Skin of body (tissue), 3 donors: ENCODE measurements at places on chromosomes 16 and 17.

GRCh38 chr16:11342021-11342855 lies 3.0 kb upstream of the RMI2 start:
- DNase-seq, result no peak

DNA sequence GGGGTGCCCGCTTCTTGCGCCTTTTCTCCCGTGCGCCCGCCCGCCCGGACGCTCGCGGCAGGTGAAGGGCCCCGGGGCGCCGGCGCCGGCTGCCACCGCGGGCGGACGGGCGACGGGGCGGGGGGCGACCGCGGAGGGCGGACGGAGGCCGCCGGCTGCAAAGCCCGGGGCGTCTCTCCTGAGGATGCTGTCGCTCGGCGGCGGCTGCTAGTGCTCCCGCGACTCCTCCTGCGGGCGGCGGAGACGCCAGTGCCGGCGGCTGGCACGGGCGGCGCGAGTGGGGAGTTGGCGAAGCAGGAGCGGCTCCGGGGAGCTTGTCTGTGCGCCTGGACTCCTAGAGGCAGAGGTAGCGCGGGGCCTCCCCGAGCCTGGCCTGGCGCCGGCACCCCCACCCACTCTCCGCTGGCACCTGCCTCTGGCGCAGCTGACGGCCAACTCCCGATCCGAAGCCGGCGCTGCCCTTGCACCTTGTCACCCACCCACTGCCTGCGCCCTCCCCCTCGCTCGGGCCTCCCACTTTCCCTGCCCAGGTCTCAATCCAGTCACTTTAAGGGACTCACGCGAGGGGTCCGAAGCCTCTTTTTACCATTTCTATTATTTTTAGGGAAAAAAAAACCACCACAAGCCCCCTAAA lies at the start of gene FAM20A:
Gene FAM20A, minus strand, starts transcription at position 437 of the 634 bp plus-strand sequence. CDS start 701 bp downstream, outside the sequence.
- no peak for DNase-seq

DNA sequence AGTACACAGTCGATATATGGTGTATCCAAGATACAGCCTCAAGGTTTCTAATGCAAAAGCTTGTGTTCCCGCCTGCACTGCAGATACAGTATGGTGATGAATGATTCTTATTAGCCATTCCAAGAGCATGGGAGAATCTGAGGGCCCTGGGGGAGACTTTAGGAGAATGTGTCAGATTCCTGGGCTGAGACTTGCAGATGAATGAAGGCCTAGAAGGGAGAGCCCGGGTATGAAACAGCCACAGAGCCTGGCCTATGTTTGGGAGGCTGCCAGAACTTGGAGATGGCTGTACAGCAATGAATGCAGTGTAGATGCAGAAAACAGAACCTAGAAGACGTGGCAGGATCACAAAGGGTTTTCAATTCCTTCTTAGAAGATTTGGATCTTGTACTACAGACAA lies 510.7 kb downstream of the HAPSTR1 start:
- no peak for DNase-seq

DNA sequence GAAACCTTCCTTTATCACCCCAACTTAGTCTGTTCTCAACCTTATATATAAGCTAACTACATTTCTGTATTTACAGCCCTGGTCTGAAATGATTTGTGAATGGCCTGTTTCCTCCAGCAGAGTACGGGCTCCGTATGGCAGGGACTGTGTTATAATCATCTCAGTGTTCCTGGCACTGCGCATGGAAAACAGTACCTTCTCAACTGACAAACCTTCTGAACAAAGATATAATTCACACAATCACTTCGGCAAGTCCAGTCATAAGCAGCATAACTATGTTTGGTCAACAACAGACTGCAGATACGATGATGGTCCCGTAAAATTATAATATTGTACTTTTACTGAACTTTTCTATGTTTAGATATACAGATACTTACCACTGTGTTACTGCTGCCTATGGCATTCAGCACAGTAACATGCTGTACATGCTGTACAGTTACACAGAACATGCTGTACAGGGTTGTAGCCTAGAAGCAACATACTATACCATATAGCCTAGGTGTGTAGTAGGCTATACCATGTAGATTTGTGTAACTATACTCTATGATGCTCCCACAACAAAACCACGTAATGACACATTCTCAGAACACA lies 30.0 kb downstream of the ANKFY1 start:
- no peak for DNase-seq

DNA sequence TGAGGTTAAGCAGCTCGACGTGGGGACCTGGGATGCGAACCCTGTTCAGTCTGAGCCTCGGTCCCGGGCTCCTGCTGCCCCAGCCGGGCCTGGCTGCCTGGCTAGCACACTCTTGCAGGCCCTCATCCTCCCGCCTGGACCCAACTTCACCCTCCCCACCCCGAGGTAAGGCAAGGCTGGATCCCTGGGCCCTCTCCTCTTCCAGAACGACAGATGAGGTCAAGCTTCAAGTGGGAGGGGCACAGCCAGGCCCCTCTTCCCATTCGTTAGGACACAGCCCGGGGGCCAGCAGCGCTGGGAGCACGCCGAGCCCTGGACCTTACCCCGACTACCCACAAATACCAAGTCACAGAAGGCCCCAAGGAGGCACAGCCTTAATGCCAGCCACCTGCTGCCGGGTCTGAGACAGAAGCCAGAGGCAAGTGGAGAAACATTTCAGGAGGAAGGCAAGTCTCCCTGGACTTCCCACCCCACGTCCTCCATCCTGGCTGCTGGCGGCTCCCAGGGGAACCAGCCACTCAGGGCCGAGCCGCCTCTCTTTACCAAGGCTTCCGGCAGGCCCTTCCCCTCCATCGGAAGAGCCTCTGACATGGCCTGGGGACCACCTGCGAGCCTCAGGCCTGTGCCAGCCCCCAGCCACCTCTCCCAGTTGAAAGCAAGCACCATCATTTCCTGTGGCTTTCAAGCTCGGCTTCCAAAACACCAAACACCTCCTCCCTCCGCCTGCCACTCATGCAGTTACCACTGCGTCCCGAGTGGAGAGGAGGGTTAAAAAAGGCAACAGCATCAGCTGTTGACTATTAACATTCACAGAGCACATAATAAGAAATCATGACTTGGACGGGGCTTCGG lies 59.9 kb downstream of the RPH3AL start:
- no peak for DNase-seq

GRCh38 chr16:88869673-88869980 lies 3.2 kb upstream of the PABPN1L start:
- no peak for DNase-seq

GRCh38 chr16:2756288-2757015 lies 4.0 kb downstream of the SRRM2 start:
- no peak for DNase-seq

DNA sequence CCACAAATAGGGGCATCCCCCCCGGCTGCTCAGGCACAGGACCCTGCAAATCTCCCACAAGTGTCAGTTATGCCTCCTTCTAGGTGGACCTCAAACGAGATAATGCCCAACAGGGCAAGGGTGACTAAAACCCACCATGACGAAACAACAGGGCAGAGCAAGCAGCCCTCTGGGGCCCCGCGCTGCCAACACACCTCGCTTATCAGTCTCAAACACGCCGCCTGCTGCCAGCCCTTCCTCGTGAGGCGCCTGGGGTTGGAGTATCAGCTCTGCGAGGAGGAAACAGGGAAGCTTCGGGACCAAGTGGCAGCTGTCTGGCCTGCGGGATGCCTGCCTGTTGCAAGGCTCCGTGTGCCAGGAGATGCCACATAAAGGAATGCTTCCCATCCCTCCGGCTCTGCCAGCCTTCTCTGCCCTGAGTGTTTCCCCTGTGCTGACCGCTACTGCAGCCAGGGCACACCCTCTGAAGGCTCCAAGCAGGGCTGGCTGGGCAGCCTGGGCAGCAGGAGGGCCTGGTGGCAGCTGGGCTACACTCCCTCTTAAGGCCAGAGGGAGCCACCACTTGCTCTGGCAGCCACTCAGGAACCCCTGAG lies 2.5 kb downstream of the SMIM5 start:
- DNase-seq, result no peak

DNA sequence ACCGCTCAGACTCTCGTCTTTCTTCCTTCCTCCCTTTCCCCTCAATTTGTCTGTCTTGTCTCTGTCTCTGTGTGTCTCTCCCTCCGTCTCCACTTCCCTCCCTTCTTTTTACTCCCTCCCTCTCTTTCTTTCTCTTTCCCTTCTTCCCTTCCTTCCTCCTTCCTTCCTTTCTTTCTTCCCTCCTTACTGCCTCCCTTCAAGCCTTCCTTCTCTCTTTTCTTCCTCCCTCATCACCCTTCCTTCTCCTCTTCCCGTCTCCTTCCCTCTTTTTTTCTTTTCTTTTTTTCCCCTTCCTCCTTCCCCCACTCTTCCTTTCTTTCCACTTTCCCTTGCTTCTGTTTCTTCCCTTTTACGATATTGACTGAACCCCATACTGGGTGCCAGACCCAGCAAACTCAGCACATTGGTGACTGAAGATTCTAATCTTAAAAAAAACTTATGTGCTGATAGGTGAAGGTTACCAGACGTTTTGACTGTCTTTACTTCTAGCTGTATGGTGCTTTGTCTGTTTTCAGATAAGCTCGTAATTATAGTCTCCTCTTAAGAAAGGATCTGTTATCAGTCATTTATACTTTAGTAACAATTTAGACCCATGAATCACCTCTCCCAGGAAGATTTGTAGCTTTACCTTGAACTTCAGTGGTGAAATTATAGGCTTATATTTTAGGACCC lies 481 bp upstream of the BRD7 start:
- DNase-seq, result no peak

DNA sequence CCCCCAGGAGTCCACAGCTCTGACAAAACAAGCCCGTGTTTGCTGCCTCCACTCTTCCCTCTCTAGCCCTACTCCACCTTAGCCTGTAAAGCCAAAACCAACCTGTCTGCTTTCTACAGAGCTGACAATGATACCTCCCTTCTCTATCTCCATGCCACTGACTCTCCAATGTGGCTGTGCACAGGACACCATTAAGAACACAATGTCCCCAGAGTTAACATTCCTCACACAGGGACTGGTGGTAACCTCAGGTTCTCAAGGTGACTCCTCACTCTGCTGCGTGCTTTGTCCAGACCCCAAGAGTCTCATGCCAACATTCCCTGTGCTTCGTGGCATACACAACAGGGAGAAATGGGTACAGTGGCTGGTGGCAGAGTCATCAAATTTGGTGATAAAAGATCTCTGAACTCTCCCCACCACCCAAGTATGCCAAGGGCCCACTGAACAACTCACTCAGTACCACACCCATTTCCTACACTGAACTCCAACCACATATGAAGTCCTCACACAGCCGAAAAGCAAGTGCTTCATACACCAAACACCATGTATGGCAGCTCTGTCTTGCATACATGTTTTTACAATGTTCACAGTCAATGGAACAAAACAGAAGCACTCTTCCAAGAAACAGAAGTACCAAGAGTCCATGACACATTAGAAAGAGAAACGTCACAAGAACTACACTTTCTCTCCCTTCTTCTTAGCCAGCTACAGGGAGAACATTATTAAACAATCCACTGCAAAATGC lies 21.1 kb downstream of the CSNK2A2 start:
- no peak for DNase-seq

DNA sequence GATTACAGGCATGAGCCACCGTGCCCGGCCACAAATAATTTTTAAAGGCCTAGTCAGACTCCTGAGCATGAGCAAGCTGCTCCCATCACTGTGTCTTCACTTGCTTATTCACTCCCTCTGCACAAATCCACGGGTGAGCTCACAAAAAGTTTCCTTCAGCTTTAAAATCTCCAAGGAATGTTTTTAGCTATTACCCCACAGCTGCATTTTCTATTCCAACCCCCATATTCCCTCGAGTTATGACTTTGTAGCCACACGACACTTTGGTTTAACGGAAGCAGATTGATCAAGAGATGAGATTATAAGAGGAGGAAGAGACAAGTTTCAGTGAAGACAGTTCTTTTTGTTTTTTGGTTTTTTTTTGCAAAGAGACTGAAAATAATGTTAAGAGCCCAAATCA lies 49.1 kb upstream of the SLC25A19 start:
- no peak for DNase-seq

DNA sequence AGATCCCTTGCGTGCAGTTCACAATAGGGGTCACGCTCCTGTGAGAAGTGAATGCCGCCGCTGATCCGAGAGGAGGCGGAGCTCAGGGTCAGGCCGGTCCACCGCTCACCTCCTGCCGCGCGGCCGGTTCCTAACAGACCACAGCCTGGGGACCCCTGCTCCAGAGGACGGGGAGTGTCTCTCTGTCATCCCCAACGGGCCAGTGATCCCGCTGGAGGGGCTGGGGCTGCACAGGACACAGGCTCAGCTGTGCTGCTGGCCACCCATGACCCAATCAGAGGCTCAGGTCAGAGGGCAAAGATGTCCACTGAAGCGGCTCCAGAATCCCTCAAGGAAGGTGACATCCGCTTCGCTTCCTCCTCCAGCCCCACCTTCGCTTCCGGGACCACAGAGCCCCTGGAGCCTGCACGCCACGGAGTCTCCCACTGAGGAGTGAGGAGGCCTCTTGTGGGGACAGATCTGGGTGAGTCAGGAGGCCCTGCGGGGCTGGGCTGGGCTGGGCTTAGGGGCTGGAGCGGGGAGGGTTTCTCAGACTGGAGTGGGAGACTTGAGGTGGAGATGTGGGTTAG lies 115.4 kb downstream of the METRNL start:
- no peak for DNase-seq

DNA sequence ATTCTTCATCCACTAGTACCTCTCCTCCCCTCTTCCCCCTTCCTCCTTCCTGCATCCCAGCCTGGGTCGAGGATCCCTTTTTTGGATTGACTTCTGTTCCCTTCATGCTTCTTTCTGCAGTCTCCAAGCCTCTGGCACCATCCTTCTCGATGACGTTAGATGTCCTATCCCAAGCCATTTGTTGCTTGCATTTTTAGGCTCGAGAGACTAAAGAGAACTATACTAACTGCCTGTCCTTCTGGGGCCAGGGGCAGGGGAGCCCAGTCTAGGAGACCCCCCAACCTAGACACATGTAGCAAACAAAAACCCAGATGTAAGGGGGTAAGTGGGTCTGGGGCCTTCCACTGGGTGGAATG lies 23.9 kb downstream of the UNK start:
- DNase-seq, result no peak

- no peak for DNase-seq
These were observed 107.2 kb downstream of the C16orf95 start for GRCh38 chr16:87209808-87210512.

GRCh38 chr17:40072735-40073346 lies 10.1 kb downstream of the THRA start:
- DNase-seq, result no peak

DNA sequence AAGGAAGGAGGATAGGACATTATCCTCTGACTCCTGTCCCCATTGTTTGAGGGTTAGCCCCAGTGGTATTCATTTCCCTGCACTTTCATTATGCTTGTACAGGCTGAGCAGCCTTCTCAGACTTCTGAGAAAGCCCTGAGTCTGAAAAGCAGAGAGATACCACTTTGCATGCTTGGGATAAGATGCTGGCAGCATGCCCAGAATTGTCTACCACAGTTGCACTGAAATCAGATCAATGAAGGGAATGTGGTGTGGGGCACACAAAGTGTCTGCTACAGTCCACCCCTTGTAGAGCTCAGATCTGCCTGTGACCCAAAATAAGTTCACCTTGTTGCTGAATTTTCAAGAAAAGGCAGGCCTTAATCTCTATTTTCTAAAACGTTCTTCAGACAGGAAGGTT lies 160.6 kb downstream of the CCT6B start:
- DNase-seq, result no peak
